Keratinocyte (primary cell): ENCODE measurements at places on chromosomes 5 and 9. TPM values are rescaled to one million over a fixed set of nuclear protein-coding genes. Genes with fewer than 3 reads are reported as not detected.

SPATA31E1 gene
- polyA plus RNA-seq = not detected in 3 replicates

ARHGEF28 gene
- polyA plus RNA-seq = 17.7 to 31.6 TPM (median 24.2 TPM) in 3 replicates

MEIKIN gene
- polyA plus RNA-seq = not detected in 3 replicates

SH3RF2 gene
- 43.7 to 50.4 TPM (median 47.2 TPM) in 3 replicates for polyA plus RNA-seq

CAPSL gene
- not detected in 3 replicates for polyA plus RNA-seq

BTNL8 gene
- polyA plus RNA-seq = not detected in 3 replicates

TAF11L4 gene
- not detected in 3 replicates for polyA plus RNA-seq

TMEM141 gene
- polyA plus RNA-seq = 85.5 to 118 TPM (median 99.9 TPM) in 3 replicates

SLC23A1 gene
- 0.03 TPM in 1 of 3 replicates, not detected in the others for polyA plus RNA-seq

FCN1 gene
- not detected in 3 replicates for polyA plus RNA-seq

FRRS1L gene
- polyA plus RNA-seq = 0.01 to 0.03 TPM in 2 of 3 replicates, not detected in the other

HRCT1 gene
- not detected in 3 replicates for polyA plus RNA-seq

NMUR2 gene
- 0.05 TPM in 1 of 3 replicates, not detected in the others for polyA plus RNA-seq

CSNK1G3 gene
- polyA plus RNA-seq = 18.3 to 34.0 TPM (median 22.2 TPM) in 3 replicates

CXXC5 gene
- 0.59 to 1.7 TPM (median 1.0 TPM) in 3 replicates for polyA plus RNA-seq

MAML1 gene
- polyA plus RNA-seq = 3.2 to 6.0 TPM (median 4.9 TPM) in 3 replicates

SLC6A7 gene
- not detected in 3 replicates for polyA plus RNA-seq

ST8SIA4 gene
- 0.13 to 0.43 TPM (median 0.27 TPM) in 3 replicates for polyA plus RNA-seq

G3BP1 gene
- 93.5 to 137 TPM (median 115 TPM) in 3 replicates for polyA plus RNA-seq

CAMK2A gene
- polyA plus RNA-seq = 0.03 to 0.05 TPM in 2 of 3 replicates, not detected in the other

PDCD1LG2 gene
- 14.7 to 20.2 TPM (median 18.8 TPM) in 3 replicates for polyA plus RNA-seq

ACTBL2 gene
- polyA plus RNA-seq = 0.35 to 2.7 TPM (median 0.68 TPM) in 3 replicates

GARIN3 gene
- not detected in 3 replicates for polyA plus RNA-seq

CMYA5 gene
- 0.10 to 0.39 TPM (median 0.25 TPM) in 3 replicates for polyA plus RNA-seq

FGF1 gene
- 1.0 to 2.4 TPM (median 1.8 TPM) in 3 replicates for polyA plus RNA-seq

CNTFR gene
- polyA plus RNA-seq = 0.42 to 1.5 TPM (median 0.66 TPM) in 3 replicates

RNF183 gene
- polyA plus RNA-seq = 0.10 TPM in 1 of 3 replicates, not detected in the others

POLR1E gene
- 31.8 to 44.4 TPM (median 39.9 TPM) in 3 replicates for polyA plus RNA-seq

SLC27A6 gene
- polyA plus RNA-seq = 0.52 to 1.1 TPM (median 0.80 TPM) in 3 replicates
